CD4-positive, alpha-beta T cell treated with Interleukin-4 for 4 hours (primary cell): ENCODE measurements at places on chromosomes 6 and 20.

- no peak for DNase-seq
Observed at GRCh38 chr20:24135781-24136180, 147.2 kb upstream of the GGTLC1 start.

DNA sequence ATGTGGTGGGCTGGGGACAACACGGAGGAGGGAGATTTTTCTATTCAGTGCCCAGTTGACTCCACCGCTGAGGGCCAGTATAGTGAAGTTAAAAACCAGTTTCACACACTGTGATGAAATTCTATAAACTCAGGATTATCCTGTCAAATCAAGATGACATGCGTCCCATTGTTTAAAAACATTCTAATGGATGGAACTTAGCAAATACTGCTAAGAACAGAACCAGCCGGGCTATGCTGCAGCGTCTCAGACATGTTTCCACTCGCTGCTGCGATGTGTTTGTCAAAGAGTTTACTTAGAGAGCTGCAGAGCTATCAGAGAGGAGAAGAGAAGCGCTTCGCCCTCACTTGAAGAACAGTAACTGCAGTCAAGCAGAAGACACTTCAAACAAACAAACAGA lies 212.6 kb upstream of the FOXQ1 start:
- DNase-seq: no peak

GRCh38 chr6:55886185-55886836 lies 10.9 kb upstream of the BMP5 start:
- DNase-seq: no peak

DNA sequence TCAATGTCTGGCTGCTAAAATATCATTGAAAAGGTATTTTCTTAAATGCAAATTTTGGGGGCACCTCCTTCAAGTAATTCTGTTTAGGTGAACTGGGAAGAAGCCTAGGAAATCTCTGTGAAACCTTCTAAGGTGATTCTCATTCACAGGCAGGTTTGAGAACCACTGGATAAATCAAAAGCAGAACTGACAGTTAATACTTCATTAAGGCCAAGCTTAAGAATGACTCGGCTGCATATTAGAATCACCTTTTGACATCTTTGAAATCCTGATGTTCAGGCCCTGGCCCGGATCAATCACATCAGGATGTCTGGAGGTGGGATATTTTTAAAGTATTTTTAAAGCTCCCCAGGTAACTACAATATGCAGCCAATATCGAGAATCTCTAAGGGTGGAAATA lies 50.6 kb downstream of the FKBP1C start:
- DNase-seq: no peak

GRCh38 chr6:66900133-66901083 lies 1193.4 kb upstream of the EYS start:
- DNase-seq: no peak

GRCh38 chr6:108277295-108277694 lies 16.5 kb upstream of the SNX3 start:
- no peak for DNase-seq

GRCh38 chr20:58017231-58017969 lies 211.1 kb downstream of the ANKRD60 start:
- no peak for DNase-seq
